Kidney (tissue), 22 donors: ENCODE measurements at places on chromosomes 1 and 21. TPM values are rescaled to one million over a fixed set of nuclear protein-coding genes. Genes with fewer than 3 reads are reported as not detected.

DNA sequence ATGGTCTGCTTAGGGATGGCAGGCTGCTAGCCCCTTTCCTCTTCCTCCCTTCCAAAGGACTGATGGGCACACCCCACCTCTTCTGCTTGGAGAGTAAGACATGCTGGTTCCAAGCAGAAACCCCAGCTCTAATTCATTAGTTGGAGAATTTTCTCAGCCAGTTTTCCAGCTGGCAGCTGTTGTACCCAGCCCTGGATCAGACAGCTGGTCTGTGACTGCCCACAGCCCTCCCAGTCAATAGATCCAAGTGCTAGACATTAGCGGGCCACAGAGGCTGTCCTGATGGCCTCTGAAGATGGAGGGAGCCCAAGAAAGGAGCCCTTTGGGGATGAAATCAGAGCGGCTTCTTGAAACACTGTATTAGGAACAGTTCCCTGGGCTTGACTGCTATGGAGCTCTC lies 35.8 kb downstream of the ACOT11 start:
- DNase-seq = no peak

DNA sequence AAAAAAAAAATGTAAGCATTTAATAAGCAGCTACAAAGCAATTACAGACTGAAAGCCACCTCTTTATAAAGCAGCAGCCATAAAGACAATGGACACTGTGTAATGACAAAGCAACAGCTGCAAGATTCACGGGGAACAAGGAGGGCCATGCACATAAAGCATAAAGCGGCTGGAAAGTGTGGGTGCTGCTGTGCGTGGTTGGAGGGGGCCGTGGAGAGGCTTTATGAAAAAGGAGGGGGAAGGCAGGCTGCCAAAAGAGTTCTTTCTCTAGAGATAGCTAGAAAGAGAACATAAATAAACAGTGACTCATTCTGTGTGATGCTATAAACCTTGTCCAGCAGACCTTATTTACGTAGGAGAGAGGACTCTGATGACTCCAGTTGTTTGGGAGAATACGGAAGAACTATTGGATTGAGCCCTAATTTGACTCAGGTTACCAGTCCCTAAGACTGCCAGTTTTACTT lies 49.3 kb downstream of the ADAMTS1 start:
- DNase-seq = no peak

DNA sequence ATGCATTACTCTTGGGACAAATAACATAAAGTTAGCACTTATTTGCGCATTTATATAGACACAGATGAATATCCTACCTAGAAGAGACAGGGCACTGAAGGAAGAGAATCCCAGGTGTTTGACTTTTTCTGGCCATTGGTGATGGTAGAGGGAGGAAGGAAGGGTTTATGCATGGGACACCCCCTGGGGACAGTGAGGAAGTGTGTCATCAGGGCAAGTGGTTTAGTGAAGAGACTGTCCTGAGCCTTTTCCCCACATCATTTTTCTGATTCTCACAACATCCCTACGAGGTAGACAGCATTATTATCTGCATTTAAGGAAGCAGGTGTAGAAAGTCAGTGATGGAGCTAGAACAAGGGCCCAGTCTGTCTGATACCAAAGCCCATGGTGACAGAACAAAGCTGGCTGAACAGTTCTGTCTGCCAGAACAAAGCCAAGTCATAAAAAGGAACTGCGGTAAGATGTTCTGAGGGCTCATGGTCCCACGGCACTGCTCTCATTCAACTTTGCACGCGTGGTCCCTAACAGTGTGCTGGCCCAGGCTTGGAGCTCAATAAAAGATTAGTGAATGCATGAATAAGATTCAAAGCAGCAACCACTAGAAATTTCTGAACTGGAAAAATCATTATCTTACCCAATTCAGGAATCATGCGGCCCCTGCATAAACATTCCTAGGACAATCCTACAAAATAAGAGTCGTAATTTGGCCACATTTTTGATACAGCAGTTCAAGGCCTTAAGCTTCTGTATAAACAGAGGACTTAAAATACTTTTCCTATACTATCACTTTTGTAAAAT lies 12.2 kb upstream of the CDC42BPA start:
- no peak for DNase-seq

Gene VWA5B1
- 1.4 TPM for total RNA-seq

DNA sequence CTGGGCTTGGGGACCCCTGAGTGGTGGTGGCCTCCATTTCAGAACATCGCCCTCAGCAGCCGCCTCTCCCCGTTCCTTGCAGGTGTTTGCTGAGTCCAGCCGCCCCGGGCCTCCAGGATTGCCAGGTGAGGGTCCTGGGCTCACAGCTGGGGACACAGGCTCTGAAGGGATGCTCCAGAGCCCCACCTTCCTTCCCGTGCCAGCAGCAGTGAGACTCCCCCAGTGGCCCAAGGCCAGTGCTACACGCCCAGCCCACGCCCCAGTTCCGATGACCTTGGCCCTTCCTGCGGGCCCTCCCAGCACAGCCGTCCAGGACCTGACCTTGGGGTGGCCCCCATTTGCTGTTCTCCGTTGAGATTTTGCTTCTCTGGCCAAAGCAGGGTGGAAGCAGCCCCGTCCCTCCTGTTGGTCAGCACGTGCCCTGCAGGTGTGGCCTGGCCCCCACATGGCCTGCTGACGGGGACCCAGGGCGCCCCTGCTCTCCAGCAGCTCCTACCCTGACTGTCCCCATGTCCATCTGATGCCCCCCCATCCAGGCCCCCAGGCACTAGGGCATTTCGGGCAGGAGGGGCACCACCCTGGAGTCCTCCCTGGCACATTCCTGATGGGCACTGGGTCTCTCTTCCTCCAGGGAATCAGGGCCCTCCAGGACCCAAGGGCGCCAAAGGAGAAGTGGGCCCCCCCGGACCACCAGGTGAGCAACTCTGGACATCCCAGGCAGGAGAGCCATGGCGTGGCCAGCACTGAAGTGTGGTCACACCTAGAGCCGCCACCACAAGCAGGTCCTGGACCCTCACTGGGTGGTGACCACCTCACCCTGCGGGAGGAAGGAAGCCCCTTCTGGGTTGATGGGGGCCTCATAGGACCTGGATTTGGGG lies 45.0 kb downstream of the SLC19A1 start:
- no peak for DNase-seq

Gene C8B
- total RNA-seq = not detected

- peak; percentile 71 for DNase-seq
These were observed 48.4 kb downstream of the SLC37A1 start for GRCh38 chr21:42561762-42562650.

- DNase-seq = no peak
These were observed 26.0 kb upstream of the CNTN2 start for GRCh38 chr1:205017001-205017400.

DNA sequence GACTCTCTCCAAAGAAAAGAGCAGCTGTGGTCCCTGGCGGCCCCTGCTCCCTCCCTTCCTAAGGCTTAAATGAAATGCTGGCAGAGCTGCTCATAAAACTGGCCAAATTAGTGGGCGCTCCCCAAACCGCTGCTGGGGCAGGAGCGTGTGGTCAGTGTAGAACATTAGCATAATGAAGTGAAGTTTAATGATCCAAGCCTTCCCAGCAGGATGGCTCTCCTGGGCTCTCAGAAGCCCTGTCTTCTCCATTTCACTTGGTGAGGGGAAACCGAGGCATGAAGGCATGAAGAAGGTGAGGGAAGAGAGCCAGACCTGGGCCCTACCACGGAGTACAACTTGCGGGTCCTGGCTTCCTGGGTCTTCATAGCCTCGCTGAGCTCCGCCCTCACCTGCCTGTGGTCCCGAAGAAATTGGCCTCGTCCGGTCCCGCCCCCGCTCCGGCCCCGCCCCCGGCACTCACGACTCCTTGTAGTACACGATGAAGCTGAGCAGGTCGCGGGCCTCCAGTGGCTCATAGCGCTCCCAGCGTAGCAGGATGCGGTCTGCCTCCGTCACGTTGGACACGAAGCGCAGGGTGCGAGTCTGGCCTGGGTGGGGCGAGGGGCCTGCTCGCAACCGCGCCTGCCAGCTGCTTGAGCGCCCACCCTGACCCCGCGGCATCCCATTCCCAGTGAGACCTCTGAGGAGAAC lies 10.3 kb downstream of the INSRR start:
- peak; percentile 82 for DNase-seq

DNA sequence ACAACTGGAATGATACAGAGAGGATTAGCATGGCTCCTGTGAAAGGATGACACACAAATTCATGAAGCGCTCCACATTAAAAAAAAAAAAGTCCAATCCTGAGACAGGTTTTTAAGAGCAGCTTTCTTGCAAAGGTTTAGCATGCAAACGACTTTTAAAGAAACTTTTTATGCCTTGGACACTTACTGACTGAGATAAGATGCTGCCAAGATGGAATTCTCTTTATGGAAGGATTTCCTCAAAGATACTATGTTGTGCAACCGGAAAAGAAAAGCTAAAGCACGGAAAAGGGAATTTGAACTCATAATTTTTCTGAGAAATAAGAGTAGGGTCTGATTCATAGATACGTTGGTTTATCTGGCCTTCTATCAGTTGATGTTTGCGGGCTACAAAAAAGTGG lies 27.3 kb downstream of the PIGP start:
- no peak for DNase-seq

Gene CRYZ
- 160 TPM for total RNA-seq

DNA sequence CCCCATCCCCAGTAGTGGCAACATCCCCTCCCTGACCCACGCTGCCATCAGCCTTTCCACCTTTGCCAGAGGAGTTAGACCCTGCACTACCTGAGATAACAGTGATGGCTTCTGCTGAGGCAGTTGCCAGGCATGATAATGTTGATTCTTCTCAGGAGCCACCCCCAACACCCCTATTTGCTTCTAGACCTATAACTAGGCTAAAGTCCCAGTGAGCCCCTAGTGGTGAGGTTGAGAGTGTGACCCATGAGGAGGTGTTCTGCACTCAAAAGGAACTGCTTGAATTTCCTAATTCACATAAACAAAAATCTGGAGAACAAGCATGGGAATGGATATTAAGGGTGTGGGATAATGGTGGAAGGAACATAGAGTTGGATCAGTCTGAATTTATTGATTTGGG lies 159.6 kb upstream of the COL11A1 start:
- DNase-seq = no peak

GRCh38 chr1:232597721-232598120 lies 32.2 kb downstream of the SIPA1L2 start:
- DNase-seq = no peak

- peak; percentile 78 for DNase-seq
These were observed 144.6 kb upstream of the TNR start for GRCh38 chr1:175887981-175888428.

DNA sequence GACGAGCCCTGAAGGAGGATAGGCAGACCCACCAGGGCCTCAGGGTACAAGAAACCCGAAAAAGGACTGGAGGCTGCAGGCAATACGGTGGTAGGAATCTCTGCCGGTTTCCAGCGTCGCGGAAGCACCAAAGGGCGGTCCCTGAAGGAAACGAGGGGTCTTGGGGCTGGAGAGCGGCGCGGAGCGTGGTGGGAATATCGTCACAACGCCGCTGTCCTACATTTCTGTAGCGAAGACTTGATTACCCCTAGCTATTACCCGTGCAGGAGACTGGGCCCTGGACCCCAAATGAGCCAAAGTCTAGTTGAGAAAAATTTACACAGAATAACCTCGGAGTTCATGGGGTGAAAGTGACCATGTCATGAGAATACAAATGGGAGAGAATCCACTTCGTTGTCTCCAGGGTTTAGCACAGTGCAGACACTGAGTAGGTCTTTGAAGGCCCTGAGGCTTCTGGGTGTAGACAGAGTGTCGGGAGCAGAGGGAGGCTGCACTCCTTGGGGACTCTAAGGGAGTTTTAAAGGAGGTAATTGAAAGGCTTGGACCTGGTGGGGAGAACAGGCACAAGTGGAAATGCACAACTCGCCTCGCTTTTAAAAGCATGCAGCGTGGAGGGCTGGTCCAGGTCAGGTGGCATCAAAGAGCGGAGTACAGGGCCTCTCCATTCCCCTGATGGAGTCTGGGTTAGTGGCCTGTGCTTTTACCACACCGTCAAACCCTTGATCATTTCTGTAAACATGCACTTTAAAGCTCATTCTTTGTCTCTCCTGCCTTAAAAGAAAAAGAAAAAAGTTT lies 1.5 kb downstream of the ATP1A1 start:
- peak; percentile 25 for DNase-seq

DNA sequence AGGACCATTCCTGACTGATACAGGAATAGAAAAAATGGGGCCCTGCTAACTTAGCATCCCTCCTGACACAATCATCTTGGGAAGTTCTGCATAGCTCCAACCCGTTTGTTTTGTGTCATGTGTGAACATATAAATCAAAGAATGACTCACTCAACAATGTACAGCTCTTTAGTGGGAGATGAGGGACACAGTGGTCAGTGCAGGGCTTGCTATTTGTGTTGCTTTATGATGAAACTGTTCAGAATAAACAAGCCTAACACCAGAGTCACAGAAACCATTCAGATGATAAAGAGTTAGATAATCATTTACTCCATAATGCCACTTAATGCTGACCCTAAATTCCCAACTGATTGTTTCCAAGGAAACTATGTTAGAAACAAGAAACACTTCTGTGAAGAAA lies 154.2 kb upstream of the ZNHIT6 start:
- no peak for DNase-seq

DNA sequence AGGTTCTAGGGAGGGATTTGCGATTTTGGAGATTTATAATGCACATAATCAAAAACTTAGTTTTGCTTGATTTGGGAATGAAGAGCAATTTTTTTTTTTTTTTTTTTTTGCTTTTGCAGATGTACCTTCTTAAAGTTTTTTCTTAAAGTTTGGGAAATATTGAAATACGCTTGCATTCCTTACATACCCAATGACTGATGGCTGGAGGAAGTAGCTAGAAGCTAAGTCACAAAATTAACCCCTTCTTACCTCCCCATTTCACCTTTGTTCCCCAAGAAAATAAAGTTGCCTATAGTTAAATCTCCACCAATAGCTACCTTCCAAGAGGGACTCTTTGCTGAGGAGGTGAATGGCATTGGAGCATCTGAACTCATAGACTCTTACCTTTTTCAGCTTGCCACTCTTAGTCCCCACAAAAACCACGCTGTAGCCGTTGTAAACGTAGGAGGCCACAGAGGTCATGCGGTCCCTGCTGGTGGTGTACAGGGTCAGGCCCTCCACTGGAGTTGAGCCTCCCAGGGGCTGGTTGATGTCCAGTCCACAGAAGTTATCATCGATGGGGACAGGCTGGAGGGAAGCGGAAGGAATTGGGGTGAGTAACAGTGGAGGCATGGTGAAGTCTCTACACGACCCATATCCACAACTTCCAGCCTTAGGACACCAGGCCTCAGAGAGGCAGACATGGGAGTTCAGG lies 34.1 kb downstream of the PLXNA2 start:
- DNase-seq = no peak

- DNase-seq = no peak
These were observed 356.3 kb downstream of the USP25 start for GRCh38 chr21:16086121-16086520.

Gene UQCRH
- 188 TPM for total RNA-seq

Gene RIPPLY3
- 0.31 TPM for total RNA-seq

Gene NBPF10
- 3.8 TPM for total RNA-seq

DNA sequence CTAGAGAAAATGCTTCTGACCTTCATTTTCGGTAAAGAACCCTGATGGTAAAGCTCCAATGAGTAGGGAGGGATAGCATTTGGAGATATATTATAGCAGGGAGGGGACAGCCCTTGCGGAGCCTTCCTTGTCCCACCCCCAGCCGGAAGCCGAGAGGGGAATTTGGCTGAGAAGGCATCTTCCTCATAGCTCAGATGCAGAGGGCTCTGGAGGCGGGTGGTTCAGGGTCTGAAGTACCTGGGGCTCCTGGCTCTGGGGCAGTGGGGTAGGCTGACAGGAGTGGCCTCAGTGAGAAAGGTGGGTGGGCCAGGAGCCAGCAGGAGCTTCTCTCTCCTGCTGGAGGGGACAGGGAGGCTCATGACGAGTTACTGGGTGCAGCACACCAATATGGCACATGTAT lies 88.0 kb upstream of the IFFO2 start:
- no peak for DNase-seq

GRCh38 chr21:15943009-15943666 lies 213.4 kb downstream of the USP25 start:
- DNase-seq = no peak

Gene HYI
- total RNA-seq = 50.5 TPM

- DNase-seq = no peak
These were observed 13.4 kb downstream of the PKN2 start for GRCh38 chr1:88697503-88697902.
